ENCODE measurements at places on chromosomes 16 and 17.

- no peak for DNase-seq
Observed at GRCh38 chr16:11134722-11135463, 121.1 kb downstream of the SOCS1 start.

- no peak for DNase-seq
Observed at GRCh38 chr17:27644586-27644985, 13.6 kb downstream of the LGALS9 start.

GRCh38 chr17:20992416-20992815 is 50.4 kb downstream of the USP22 start:
- no peak for DNase-seq

GRCh38 chr17:5413682-5414081 is 5.8 kb downstream of the NUP88 start:
- no peak for DNase-seq
